Camera-type eye (tissue), 1 donor: ENCODE measurements at places on chromosomes 12 and 14. TPM values are rescaled to one million over a fixed set of nuclear protein-coding genes. Genes with fewer than 3 reads are reported as not detected.

Gene MYF5
- 4.5 TPM for total RNA-seq

Gene TAS2R10
- 5.8 TPM for total RNA-seq

Gene SDR9C7
- 0.38 TPM for total RNA-seq

Gene OVCH1
- total RNA-seq: 0.33 TPM

Gene SIX4
- total RNA-seq: 9.4 TPM

Gene CEBPE
- total RNA-seq: not detected

Gene OTUB2
- total RNA-seq: 3.8 TPM

Gene MAP3K9
- total RNA-seq: 9.7 TPM

Gene KCNMB4
- total RNA-seq: 12.3 TPM

Gene TCL1B
- total RNA-seq: not detected

Gene TMEM179
- total RNA-seq: 24.7 TPM

Gene CLEC1B
- total RNA-seq: 1.5 TPM

Gene ESRRB
- total RNA-seq: 4.3 TPM

Gene TCTN1
- 49.9 TPM for total RNA-seq

Gene RAB5B
- total RNA-seq: 84.3 TPM

Gene TMPO
- 281 TPM for total RNA-seq

Gene PTPRB
- 29.7 TPM for total RNA-seq

Gene SLC4A8
- 27.6 TPM for total RNA-seq

Gene CCDC91
- total RNA-seq: 67.0 TPM

Gene UNG
- 31.3 TPM for total RNA-seq

Gene SMIM41
- not detected for total RNA-seq

Gene C12orf54
- not detected for total RNA-seq

Gene RPL36AL
- total RNA-seq: 76.9 TPM

Gene RGS6
- total RNA-seq: 13.5 TPM

Gene TAS2R20
- 20.5 TPM for total RNA-seq

Gene GSG1
- 17.3 TPM for total RNA-seq

Gene HVCN1
- 6.8 TPM for total RNA-seq

Gene AQP6
- 1.9 TPM for total RNA-seq

Gene ALG10B
- 19.7 TPM for total RNA-seq

Gene FOXA1
- 3.1 TPM for total RNA-seq

Gene INHBC
- total RNA-seq: not detected

Gene LGR5
- total RNA-seq: 7.6 TPM

Gene STXBP6
- total RNA-seq: 13.9 TPM

Gene KCNA5
- total RNA-seq: 24.7 TPM

Gene SLC10A1
- not detected for total RNA-seq

Gene NFATC4
- total RNA-seq: 67.8 TPM

Gene TTC9
- total RNA-seq: 8.9 TPM

Gene TSPAN11
- 15.6 TPM for total RNA-seq

Gene MDGA2
- total RNA-seq: 25.9 TPM

Gene INTS13
- total RNA-seq: 43.8 TPM

Gene BIN2
- 4.2 TPM for total RNA-seq

Gene CLEC2A
- total RNA-seq: 1.1 TPM

Gene POTEG
- total RNA-seq: not detected

Gene PLA2G1B
- not detected for total RNA-seq

Gene MMP19
- 2.3 TPM for total RNA-seq

Gene IGF1
- total RNA-seq: 36.1 TPM

Gene SYNE3
- total RNA-seq: 10.5 TPM

Gene NFE2
- 3.7 TPM for total RNA-seq

Gene GLIPR1L1
- total RNA-seq: not detected

Gene TAS2R42
- not detected for total RNA-seq

Gene CACNA1C
- total RNA-seq: 16.3 TPM

Gene TRHDE
- total RNA-seq: 23.5 TPM
